ENCODE measurements at places on chromosomes 7 and 10. TPM values are rescaled to one million over a fixed set of nuclear protein-coding genes. Genes with fewer than 3 reads are reported as not detected.

DNA sequence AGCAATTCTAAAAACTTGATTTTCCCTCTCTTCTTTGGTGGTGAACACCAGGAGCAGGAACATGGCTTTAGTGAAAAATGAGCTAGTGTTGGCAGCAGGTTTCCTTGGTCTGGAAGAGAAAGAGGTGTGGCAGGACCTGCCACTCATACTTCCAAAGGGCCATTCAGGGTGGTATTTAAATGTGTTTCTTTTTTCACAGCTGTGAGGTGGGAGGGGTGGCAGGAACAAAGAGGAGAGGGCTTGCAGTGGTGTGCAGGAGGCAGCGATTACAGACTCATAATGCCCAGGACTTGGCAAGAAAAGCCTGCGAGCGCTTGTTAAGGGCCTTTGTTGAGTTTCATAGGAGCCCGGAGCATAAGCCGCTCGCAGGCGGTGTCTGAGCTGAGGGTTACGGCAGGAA lies 36.8 kb downstream of the WIPF3 start:
- no peak overlapping the region for H3K27ac ChIP-seq
- no peak overlapping the region for H3K4me3 ChIP-seq
- no peak for DNase-seq

DNA sequence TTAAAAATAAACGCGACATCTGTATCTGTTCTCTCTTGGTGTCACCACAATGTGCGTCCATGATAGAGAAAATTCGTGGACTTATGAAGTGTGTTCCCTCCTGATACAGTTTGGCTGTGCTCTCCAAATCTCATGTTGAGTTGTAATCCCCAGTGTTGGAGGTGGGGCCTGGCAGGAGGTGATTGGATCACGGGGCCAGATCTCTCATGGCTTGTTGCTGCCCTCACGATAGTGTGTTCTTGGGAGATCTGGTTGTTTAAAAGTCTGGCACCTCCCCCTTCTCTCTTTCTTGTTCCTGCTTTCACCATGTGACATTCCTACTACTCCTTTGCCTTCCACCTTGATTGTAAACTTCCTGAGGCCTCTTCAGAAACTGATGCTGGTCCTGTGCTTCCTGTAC lies 229.4 kb upstream of the MYO3A start:
- H3K4me1 ChIP-seq, result no peaks in the 10 kb centered on the region
- DNase-seq, result no peak
- H3K27me3 ChIP-seq, result no peaks in the 10 kb centered on the region
- H3K36me3 ChIP-seq, result no peaks in the 10 kb centered on the region
- no peak overlapping the region for H3K4me3 ChIP-seq

- H3K27me3 ChIP-seq, result no peaks in the 10 kb centered on the region
- H3K36me3 ChIP-seq, result no peaks in the 10 kb centered on the region
- no peak overlapping the region for H3K4me3 ChIP-seq
- H3K27ac ChIP-seq, result peak overlapping the region; percentile 33
- peaks cover 5% of the 10 kb centered on the region for H3K4me1 ChIP-seq
- no peak for DNase-seq
Observed at GRCh38 chr7:47572939-47573757, 8.8 kb downstream of the TNS3 start.

DNA sequence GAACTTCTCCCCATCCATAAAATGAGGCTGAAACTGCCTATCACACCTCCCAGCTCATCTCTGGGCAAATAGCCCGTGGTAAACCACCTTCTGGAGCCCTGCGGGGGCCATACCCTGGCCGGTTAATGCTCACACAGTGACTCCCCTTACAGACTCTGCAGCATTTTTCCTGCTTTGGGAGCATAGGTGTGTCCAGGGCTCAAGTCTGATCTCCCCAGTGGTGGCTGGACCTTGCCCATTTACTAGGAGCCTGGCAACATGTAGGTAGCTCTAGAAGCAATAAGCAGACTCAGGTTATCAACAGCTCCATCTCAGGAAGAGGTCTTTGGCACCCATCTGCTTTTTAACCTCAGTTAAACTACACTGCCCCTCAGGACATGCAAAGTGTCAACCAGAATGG lies 5.5 kb upstream of the CDHR1 start:
- no peaks in the 10 kb centered on the region for H3K27me3 ChIP-seq
- no peaks in the 10 kb centered on the region for H3K4me1 ChIP-seq
- H3K27ac ChIP-seq, result no peak overlapping the region
- no peak overlapping the region for H3K4me3 ChIP-seq
- H3K36me3 ChIP-seq, result no peaks in the 10 kb centered on the region
- no peak for DNase-seq

DNA sequence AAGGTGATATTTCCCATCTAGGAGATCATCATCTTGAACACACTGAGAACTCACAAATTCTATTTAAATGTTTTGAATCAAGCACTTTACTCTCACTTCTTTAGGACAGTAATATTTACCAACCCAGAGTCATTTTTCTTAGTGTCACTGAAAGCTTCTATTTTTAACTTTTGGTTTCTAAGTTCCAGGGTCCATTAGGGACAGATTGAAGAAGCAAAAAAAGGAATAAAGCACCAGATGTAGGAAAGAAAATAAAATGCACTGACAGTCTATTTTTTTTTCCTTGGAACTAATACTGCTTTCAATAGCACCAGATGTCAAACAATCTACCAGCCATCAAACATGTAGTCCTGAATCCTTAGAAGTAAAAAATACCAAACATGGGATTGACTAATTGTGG lies 526.7 kb upstream of the LRRN3 start:
- no peaks in the 10 kb centered on the region for H3K27me3 ChIP-seq
- no peak overlapping the region for H3K4me3 ChIP-seq
- no peak overlapping the region for H3K27ac ChIP-seq
- H3K4me1 ChIP-seq, result no peaks in the 10 kb centered on the region
- H3K36me3 ChIP-seq, result no peaks in the 10 kb centered on the region
- DNase-seq, result no peak

GRCh38 chr7:45001138-45001694 lies 1.2 kb downstream of the CCM2 start:
- H3K4me3 ChIP-seq, result peak overlapping the region; percentile 79
- H3K36me3 ChIP-seq, result no peaks in the 10 kb centered on the region
- peak overlapping the region; percentile 85 for H3K27ac ChIP-seq
- H3K4me1 ChIP-seq, result no peaks in the 10 kb centered on the region
- H3K27me3 ChIP-seq, result no peaks in the 10 kb centered on the region

GRCh38 chr10:110556969-110557601 lies 10.4 kb upstream of the SMC3 start:
- no peaks in the 10 kb centered on the region for H3K27me3 ChIP-seq
- no peaks in the 10 kb centered on the region for H3K4me1 ChIP-seq
- H3K36me3 ChIP-seq, result no peaks in the 10 kb centered on the region
- no peak overlapping the region for H3K27ac ChIP-seq
- H3K4me3 ChIP-seq, result no peak overlapping the region

- H3K27ac ChIP-seq, result no peak overlapping the region
- H3K4me3 ChIP-seq, result no peak overlapping the region
- DNase-seq, result no peak
- no peaks in the 10 kb centered on the region for H3K27me3 ChIP-seq
Observed at GRCh38 chr10:115335366-115335765, 242.2 kb downstream of the ATRNL1 start.

Gene TNPO3
- 32.2 TPM for total RNA-seq

DNA sequence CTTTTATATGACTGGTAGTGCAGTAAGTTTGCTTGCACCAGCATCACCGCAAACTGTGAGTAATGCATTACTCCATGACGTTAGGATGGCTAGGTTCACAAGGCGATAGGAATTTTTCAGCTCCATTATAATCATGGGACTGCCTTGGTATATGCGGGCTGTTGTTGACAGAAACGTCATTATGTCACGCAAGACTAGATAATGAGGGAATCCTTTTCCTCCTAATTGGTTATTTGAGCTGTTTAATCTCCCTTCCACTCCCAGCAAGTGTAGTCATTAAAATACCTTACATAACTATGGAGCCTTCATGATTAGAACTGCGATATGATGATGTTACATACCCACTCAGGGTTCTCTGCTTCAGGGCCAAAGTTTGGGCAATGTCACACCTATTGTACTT lies 17.3 kb downstream of the KLLN start:
- no peaks in the 10 kb centered on the region for H3K27me3 ChIP-seq
- no peaks in the 10 kb centered on the region for H3K4me1 ChIP-seq
- no peaks in the 10 kb centered on the region for H3K36me3 ChIP-seq
- DNase-seq, result no peak
- no peak overlapping the region for H3K4me3 ChIP-seq
- no peak overlapping the region for H3K27ac ChIP-seq

Gene TEX36
- not detected for total RNA-seq

DNA sequence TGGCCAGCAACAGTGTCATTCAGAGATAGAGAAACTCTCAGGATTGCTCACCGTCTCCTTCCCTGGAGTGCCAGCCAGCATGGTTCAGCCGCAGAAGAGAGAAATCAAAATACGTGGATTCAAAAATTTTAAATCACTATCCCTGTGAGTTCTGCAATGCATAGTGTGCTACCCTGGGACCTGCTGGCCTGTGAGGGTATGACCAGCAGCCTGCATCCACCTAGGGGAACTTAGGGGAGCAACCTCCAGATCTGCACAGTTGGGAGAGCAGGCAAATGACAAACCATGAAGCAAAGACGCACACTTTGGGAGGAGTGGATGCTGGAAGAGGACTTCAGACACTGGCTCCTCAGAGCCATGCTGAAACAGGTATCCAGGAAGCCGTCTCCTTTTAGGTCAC lies 639.3 kb downstream of the TNS3 start:
- no peak for DNase-seq
- H3K4me3 ChIP-seq, result no peak overlapping the region
- H3K27ac ChIP-seq, result no peak overlapping the region
- H3K27me3 ChIP-seq, result no peaks in the 10 kb centered on the region

Gene PSMA2
- total RNA-seq, result 56.2 TPM

Gene RBM48
- 13.7 TPM for total RNA-seq

Gene UPK3BL1
- 125 TPM for total RNA-seq

GRCh38 chr10:60739558-60739957 lies 38.7 kb upstream of the CDK1 start:
- no peak overlapping the region for H3K27ac ChIP-seq
- no peak for DNase-seq
- no peak overlapping the region for H3K4me3 ChIP-seq

DNA sequence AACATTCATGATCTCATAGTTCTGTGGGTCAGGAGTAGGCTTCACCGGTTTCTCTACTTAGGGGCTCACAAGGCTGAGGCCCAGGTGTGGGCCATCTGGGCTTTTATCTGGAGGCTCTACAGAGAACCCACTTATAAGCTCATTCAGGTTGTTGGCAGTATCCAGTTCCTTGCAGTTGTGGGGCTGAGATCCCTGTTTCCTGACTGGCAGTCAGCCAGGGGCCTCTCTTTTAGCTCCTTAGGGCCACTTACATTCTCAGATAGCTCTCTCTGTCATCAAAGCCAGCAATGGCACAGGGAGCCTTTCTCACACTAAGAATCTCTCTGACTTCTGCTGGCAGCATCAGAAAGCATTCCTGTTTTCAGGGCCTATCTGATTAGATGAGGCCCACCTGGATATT lies 18.2 kb upstream of the HECTD2 start:
- no peak overlapping the region for H3K4me3 ChIP-seq
- no peaks in the 10 kb centered on the region for H3K27me3 ChIP-seq
- no peaks in the 10 kb centered on the region for H3K36me3 ChIP-seq
- H3K4me1 ChIP-seq, result peaks cover 2% of the 10 kb centered on the region
- no peak overlapping the region for H3K27ac ChIP-seq

Gene OIT3
- total RNA-seq, result not detected

- H3K36me3 ChIP-seq, result no peaks in the 10 kb centered on the region
- DNase-seq, result no peak
- no peaks in the 10 kb centered on the region for H3K27me3 ChIP-seq
Observed at GRCh38 chr7:106608661-106609060, 52.3 kb downstream of the CCDC71L start.

GRCh38 chr7:17774716-17775288 lies 165.5 kb downstream of the SNX13 start:
- no peak overlapping the region for H3K27ac ChIP-seq
- no peaks in the 10 kb centered on the region for H3K36me3 ChIP-seq
- H3K4me3 ChIP-seq, result no peak overlapping the region
- no peaks in the 10 kb centered on the region for H3K27me3 ChIP-seq

GRCh38 chr7:132685277-132685676 lies 109.0 kb upstream of the PLXNA4 start:
- no peak overlapping the region for H3K27ac ChIP-seq
- no peaks in the 10 kb centered on the region for H3K36me3 ChIP-seq
- H3K4me1 ChIP-seq, result no peaks in the 10 kb centered on the region
- no peak overlapping the region for H3K4me3 ChIP-seq
- H3K27me3 ChIP-seq, result no peaks in the 10 kb centered on the region

DNA sequence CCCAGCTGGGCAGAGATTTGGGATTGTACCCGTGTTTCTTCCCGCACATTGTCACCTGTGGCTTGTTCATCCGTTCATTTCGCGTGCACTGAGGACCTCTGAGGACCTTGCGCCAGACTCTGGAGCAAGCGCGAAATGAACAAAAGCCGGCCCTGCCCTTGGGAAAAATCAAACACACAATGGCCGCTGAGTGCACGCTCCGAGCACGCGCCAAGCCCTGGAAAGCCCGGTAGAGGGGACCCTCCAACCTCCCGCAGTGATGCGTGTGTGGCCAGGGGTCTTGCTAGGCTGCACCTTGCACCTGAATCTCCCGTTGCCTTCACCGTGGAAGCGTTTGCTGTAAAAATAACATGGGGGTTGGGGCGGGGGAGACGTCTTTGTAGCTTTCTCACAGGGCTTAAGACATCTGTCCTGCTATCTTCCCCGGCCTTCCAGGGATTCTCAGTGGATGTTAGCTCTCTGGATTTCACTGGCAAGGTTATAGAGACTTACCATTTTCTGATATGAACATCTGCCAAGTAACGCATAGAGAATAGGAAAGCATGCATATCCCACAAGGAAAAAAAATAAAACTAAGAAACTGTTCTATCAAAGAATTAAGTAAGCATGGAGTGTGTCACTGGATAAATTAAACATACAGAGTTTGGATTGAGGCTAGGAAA lies 37.3 kb downstream of the ZNF777 start:
- H3K27me3 ChIP-seq, result no peaks in the 10 kb centered on the region
- no peak overlapping the region for H3K4me3 ChIP-seq
- no peak for DNase-seq
- H3K36me3 ChIP-seq, result no peaks in the 10 kb centered on the region
- no peak overlapping the region for H3K27ac ChIP-seq

DNA sequence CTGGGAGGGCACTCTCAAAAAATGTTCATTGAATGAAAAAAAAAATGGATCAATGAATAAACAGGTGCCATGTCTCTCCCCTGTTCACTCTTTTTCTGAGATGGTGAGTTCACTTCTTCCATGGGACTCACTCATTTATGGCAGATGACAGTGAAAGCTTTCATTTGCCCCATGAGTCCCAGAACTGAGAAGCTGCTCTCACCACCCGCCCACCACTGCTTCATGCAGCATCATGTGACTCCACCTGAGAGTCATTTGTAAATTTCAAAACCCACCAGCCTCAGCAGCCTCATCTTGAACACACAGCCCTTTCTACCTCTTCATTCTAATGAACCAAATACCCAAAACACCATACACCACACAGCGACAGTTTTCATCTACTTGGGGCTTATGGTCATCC lies 64.9 kb downstream of the SCRN1 start:
- H3K27ac ChIP-seq, result no peak overlapping the region
- H3K4me3 ChIP-seq, result no peak overlapping the region
- DNase-seq, result no peak
- H3K27me3 ChIP-seq, result no peaks in the 10 kb centered on the region
- no peaks in the 10 kb centered on the region for H3K36me3 ChIP-seq
